ENCODE measurements at places on chromosomes 11 and 22.
A peak's percentile ranks its signal among the peaks of the same experiment; 100 is the strongest.

- DNase-seq, result no peak
Measured at GRCh38 chr22:24685531-24686190, 82.7 kb downstream of the GGT1 start.

GRCh38 chr11:16902781-16903378 is 111.3 kb downstream of the PLEKHA7 start:
- DNase-seq, result no peak

GRCh38 chr11:66333220-66333877 is 2.9 kb downstream of the RIN1 start:
- DNase-seq, result no peak

DNA sequence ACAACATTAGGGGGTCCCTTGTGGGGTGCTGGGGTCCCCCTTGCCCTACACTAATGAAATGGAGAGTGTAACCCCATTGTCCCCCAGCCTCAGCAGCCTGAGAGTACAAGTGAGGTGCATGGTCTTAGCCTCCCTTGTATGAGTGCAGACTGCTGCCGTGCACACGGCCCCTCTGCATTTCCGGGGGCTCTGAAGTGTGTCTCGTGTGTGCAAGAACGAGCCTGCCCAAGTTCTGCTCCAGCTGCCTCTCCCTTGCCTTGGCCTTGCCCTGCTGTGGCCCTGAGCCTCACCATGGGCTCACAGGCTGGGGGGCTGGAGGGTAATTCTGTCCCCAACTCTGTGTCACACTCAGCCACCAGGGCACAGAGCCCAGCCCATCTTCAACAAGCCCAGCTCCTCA is 5.2 kb upstream of the EHD1 start:
- no peak for DNase-seq

DNA sequence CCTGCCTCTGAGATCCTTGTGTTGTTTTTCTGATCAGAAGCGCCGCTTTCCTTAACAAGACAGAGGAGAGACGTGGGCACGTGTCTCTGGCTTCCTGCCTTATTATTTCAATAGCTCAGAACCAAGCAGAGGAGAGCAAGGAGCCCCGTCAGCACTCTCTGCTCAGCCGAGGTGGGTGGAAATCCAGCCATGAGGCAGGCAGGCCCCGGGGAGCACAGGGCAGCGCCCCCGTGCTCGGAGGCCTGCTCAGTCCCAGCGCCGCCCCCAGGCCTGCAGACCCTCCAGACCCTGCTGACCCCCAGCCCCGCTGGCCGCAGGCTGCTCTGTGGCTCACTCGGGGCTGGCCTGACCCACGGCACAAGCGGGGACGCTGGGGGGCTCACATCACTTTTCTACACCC is 162.8 kb downstream of the BRD1 start:
- DNase-seq, result no peak

DNA sequence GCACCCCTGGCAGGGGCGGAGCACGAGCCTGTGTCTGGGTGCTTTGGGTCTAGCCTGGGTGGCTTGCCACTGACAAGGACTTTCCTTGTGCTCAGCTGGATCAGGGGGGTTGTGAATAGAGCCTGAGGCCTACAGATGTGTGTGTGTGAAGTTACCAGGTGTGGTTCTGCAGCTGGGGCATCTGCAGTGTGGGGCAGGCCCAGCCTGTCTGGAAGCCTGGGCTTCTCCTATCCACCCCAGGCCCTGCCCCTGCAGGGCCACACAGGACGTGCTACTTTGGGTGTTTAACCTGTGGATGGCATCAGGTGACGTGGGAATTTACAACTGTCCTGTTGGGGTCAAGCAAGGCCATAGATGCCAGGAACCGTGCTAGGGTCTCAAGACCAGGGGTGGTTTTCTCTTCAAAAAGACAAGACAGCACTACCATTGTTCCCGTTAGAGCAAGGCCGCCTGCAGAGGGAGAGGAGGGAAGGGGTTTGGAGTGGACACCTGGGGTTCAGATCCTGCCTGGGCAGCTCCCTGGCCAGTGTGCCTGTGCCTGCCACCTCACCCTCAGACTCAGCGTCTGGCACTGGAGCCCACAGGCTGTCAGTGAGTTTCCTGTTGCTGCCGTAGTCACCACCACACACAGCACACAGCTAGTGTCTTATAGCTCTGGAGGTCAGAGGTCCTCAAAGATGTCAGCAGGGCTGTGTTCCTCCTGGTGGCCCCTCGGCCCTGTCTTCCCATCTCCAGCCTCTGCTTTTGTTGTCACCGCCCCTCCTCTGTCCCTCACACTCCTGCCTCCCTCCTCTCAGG is 31.6 kb downstream of the CTTN start:
- DNase-seq, result no peak

GRCh38 chr11:112852143-112852866 is 108.9 kb upstream of the NCAM1 start:
- DNase-seq, result no peak

GRCh38 chr11:93537049-93537448 is 6.1 kb downstream of the SMCO4 start:
- no peak for DNase-seq

DNA sequence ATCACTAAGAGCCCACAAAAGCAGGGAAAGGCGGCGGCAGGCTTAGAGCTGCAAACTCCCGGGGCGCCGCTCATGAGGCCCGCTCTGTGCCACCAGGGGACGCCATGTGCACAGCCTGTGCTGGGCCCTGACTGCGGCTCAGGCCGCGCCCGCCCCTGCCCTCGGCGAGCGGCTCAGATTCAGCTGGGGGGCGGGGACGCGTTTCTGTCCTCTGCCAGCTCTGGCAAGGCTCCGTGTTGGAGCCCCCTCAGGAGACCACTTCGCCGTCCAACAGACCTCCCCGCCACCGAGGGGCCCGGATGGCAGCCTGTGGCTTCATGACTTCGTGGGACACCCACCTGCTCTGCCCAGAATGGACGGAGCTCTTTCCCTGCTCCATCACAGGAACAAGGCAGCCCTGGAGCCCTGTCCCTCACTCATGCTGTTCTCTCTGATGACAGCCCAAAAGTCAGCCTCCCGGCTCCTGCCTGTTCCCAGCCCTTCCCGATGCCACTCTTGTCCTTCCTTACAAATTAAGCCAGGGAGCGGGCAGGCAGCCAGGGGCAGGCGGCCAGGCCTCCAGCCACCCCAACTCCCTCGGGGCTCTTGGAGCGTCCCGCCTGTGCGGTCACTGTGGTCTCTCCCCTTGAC is 69.1 kb downstream of the NAT10 start:
- DNase-seq, result peak; percentile 67

DNA sequence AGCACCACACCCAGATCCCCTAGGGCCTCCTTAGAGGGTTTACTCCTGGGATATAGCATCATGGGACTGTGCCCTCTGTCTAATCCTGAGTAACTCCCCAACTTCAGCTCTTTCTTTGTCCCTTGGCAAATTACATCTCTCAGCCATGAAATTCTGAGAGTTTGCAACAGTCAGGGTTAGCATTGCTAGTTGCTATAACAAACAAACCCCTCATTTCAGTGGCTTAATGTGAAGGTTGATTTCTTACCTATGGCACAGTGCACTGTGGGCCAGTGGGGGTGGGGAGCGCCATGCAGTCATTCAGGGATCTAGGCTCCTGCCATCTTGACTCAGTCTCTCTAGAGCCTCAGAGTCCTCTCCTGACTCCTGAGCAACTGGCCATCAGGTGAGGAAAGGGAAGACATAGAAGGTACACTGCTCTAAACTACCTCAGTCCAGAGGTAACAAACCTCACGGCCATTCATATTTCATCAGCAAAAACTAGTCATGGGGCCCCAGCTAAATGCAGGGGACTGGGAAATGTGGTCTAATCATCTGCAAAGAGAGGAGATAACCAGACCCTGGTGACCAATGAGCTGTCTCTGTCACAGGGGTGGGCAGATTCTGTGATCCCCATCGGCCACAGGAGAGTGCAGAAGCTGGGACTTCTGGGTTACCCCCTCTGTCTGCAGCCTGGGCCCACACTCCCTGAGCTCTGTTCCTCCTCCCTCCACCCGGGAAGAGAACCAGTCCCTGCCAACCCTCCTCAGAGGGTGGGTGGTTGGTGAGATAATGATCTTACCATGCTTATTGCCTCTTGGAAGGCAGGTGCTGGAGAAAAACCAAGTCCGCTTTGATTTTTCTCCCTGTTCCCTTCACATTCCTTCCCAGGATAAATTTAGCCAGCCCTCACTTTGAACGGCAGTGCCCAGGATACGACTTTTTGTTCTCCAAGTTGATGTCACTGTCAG is 17.5 kb downstream of the PRG3 start:
- no peak for DNase-seq

- no peak for DNase-seq
Measured at GRCh38 chr11:61477727-61478148, 30.8 kb upstream of the LRRC10B start.

GRCh38 chr11:65491614-65492386 is 7.0 kb upstream of the MALAT1 start:
- DNase-seq, result no peak

DNA sequence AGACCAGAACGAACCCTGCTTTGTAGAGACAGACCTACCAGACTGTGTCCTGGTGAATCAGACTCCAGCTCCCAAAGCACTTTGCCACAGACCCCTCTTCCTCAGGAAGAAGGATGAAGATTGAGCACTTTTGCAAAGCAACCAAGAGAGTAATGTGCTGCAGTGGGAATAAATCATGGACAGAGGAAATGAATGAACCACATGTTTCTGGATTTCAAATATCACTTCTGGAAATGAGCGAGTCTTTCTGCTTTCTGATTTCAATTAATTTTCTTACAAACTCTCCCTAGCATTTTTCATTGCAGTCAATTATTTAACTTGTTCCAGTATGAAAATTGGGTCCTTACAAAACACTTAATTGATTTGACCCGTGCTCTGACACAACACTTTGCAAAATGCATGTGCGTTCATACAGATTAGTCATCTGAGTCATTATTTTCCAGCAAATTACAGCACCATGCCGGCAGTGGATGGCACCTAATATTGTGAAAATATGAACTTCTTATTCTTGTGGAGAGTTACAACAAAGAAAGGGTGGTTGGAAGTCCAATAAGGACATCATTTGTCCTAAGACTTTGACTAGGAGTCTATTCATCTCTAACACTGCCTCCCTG is 315.9 kb upstream of the CCDC90B start:
- DNase-seq, result no peak

- no peak for DNase-seq
Measured at GRCh38 chr22:23781065-23781464, 5.7 kb upstream of the SMARCB1 start.

DNA sequence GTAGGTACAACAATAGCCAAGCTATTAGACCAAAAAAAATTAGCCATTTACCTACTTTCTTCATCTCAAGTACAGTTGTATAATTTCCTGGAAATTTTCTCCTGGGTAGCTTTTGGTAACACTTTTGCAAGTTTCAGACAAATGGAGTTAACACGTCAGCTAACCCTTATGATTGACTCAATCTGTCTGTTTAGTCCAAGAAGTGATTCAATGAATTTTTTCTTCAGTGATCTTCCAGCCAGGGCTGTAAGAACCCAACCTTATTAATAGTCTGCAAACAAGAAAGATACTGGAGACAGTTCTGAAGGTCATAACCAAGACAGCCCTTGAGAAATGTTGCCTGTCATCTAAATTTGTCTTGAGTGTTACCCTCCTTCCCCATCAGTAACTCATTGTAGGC is 30.1 kb upstream of the FIBIN start:
- DNase-seq, result no peak

- no peak for DNase-seq
Measured at GRCh38 chr22:50545522-50546325, at the start of gene KLHDC7B. TSS of gene KLHDC7B (plus strand) at chr22:50545899. CDS start at chr22:50546244, 345 bp downstream.

- no peak for DNase-seq
Measured at GRCh38 chr22:24284747-24285203, 14.1 kb downstream of the SPECC1L start.

DNA sequence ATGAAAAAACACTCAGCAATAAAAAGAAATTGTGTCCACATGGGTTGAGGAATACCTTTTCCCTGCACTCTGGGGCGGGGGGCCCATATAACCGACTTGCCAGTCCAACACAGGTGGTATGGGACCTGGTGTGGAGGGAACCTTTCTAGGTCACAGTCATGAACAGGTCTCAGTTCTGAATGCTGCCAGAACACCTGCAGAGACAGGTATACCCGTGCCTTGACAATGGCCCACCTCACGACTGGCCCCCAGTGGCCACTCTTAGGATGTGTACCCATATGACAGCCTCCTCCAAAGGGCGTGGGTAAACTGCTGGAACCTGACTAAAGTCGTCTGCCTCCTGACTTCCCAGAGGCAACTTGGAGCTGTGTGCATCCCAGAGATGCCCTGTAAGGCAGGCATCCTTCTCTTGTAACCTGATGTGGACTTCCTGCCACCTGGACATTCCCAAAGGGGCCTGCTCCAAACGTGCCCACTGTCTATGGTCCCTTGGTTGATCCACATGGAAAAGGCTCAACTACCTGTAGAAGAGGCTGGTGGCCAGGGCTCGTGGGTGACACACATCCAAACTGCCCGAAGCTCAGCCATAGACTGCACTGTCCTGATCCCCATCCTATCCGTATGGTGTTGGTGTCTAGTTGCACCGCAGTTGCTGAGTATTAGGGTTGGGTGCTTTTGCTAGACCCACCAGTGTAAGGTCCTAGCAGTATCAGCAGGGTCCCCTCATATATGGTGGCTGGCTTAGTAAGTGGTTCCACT is 859.3 kb downstream of the BRD1 start:
- DNase-seq, result peak; percentile 17

- DNase-seq, result no peak
Measured at GRCh38 chr11:20201231-20201630, 41.0 kb upstream of the DBX1 start.

- DNase-seq, result peak; percentile 55
Measured at GRCh38 chr11:63680834-63681320, 423 bp upstream of the RTN3 start.

GRCh38 chr22:37032535-37033460 is 13.3 kb downstream of the MPST start:
- no peak for DNase-seq

DNA sequence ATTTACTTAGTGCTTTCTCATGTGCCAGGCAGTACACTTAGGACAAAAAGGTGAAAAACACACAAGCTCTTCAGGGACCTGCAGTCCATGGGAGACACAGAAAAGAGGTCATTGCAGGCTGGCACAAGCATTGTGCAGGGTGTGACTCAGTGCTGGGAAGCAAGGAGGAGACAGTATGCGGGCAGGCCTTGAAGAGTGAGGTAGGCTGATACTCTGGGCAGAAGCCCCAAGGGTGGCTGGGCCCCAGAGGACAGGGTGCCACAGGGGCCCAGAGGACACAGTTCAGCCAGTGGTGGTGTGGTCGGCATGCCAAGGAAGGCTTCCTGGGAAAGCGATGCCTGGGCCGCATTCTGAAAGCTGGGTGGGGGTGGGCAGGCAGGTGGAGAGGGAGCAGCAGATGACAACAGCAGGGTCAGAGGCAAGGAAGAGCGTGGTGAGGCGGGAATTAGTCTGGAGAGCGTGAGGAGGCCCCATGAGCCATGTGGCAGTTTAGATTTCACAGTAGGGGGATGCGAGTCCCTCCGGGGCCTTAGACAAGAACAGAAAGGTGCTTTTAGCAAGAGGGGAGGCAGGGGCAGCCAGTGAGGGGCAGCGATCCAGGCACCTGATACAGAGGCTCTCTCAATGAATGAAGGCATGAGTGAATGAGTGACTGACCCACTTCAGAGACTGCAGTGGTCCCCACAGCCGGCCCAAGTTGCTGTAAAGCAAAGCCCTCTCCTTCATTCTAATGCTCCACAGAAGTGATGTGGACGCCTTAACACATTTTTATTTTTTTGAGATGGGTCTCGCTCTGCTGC is 6.8 kb downstream of the C11orf24 start:
- no peak for DNase-seq

GRCh38 chr11:118783724-118784495 is 7.1 kb downstream of the DDX6 start:
- DNase-seq, result no peak
